Pancreas (tissue), 10 donors: ENCODE measurements at places on chromosomes 3 and 15. TPM values are rescaled to one million over a fixed set of nuclear protein-coding genes. Genes with fewer than 3 reads are reported as not detected.

Gene SATB1
- polyA plus RNA-seq = 12.6 TPM

Gene ZNF660
- polyA plus RNA-seq = 0.76 TPM

Gene RLBP1
- polyA plus RNA-seq = 0.19 TPM

Gene TNK2
- 72.8 TPM for polyA plus RNA-seq

Gene LRRC31
- polyA plus RNA-seq = not detected

Gene GALK2
- 9.3 TPM for polyA plus RNA-seq

Gene CCR9
- polyA plus RNA-seq = not detected

Gene SSUH2
- 0.42 TPM for polyA plus RNA-seq

Gene CDCP1
- polyA plus RNA-seq = 3.4 TPM

Gene ADPGK
- 32.6 TPM for polyA plus RNA-seq

Gene GOLGA8J
- polyA plus RNA-seq = not detected

Gene CYP11A1
- 0.11 TPM for polyA plus RNA-seq

Gene RPLP1
- polyA plus RNA-seq = 638 TPM

Gene ISLR
- 3.1 TPM for polyA plus RNA-seq

Gene GYG1
- 22.3 TPM for polyA plus RNA-seq

Gene IQCH
- polyA plus RNA-seq = 0.49 TPM

Gene RPL14
- 1,638 TPM for polyA plus RNA-seq

Gene CKMT1B
- polyA plus RNA-seq = 8.5 TPM
